ENCODE measurements at places on chromosomes 1 and 21.

GRCh38 chr21:35838987-35839763 is 221.2 kb downstream of the SETD4 start:
- DNase-seq, result no peak

DNA sequence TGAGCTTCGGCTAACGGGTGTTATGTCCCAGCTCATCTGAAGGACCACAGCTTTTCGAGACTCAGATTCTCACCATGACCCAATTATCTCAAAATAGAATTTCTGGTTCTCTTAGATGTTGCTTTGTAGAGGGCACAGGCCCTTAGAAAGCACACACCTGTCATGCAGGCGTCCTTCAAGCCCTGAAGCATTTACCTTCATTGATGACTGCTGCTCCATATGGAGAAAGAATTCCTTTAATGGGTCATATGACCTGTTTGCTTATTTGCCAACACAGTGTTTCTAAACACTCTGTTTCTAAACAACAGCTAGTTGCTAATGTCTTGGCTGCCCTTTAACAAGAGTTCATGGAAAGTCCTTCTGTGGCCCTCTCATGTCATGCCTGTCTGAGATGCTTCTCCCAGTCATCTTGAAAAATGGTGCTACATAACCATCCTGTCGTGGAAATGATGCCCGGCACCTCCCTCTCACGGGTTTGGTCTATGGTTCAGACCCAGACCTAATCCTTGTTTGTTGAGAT is 495.7 kb downstream of the KIF26B start:
- no peak for DNase-seq

GRCh38 chr1:110951161-110951560 is 12.6 kb downstream of the LRIF1 start:
- no peak for DNase-seq

GRCh38 chr1:168433238-168433637 is 110.6 kb downstream of the XCL2 start:
- no peak for DNase-seq

- DNase-seq, result no peak
These were observed 30.0 kb downstream of the VWA5B1 start for GRCh38 chr1:20320704-20321103.

DNA sequence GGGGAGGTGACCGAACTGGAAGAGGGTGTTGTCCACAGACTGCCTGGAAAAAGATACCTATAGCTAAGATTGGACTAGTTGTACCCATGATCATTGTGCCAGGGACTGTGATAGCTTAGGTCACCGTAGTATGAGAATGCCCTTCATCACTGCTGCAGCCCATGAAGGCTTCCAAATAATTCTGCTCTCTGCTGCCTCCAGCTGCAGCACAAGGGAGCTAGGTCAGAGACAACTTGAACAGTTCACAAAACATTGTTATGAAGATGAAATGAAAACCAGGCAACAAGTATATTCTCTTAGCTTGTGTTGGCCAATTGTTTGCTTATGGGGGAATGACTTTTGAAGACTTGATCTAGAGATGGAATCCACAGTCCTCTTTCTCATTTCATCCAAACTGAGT is 246.7 kb downstream of the MRPL39 start:
- DNase-seq, result no peak

- DNase-seq, result no peak
These were observed 180.7 kb upstream of the SGIP1 start for GRCh38 chr1:66353257-66353656.

GRCh38 chr1:89919174-89919573 is 75.7 kb upstream of the ZNF326 start:
- DNase-seq, result no peak

DNA sequence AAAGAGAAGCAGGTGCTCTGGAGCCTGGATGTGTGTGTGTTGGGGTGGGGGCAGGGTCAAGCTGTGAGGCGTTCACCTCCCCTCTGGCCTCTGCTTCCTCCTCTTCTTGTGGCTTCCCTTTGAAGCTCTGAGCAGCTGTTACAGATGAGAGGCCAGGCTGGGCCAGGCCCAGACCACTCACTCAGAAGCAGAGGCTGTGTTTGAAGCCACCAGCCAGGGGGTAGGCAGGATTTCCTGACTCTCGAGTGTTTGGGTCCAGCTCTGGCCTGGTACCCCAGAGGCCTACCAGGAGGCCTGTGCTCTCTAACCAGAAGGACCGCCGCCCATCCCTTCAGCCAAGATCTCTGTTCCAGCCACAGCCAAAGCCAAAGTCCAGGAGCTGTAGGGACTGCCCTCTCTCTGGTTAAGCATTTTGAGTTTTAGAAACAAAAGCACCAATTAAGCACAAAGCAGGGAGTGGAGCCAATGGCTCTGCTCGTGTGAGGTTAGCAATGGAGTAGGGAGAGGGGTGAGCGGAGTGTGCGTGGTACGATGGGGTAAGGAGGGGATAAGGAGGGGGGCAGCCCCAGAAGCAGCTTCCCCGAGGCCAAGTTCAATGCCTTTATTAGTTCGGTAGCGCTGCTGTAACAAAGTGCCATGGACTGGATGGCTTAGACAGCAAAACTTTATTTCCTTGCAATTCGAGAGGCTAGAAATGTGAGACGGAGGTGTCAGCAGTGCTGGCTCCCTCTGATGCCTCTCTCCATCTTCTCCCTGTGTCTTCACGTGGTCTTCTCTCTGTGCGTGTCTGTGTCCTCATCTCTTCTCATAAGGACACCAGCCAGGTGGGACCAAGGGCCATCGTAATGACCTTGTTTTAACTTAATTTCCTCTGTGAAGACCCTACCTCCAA is 20.5 kb downstream of the RCSD1 start:
- DNase-seq, result no peak

GRCh38 chr1:181044449-181044966 is 10.7 kb downstream of the MR1 start:
- DNase-seq, result no peak

- DNase-seq, result no peak
These were observed 1.6 kb upstream of the ARHGEF16 start for GRCh38 chr1:3452866-3453175.
